ENCODE measurements at places on chromosomes 11 and 22.
A peak's percentile ranks its signal among the peaks of the same experiment; 100 is the strongest.

DNA sequence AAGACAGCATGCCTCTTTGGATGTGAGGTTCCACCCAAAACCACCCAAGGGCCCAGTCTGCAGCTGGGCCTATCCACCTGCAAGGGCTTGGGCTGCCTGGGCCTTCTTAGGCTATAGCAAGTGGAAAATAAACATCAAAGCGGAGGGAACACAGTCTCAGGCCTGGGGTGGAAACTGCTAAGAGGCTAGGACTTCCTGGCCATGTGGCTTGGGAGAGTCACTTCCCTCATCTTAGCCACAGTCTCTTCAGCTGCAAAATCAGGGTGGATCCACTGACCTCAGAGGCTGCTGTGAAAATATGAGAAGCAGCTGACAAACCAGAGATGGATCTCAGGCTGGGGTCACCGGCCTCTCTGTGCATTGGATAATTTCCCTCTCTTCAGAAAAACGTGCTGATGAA is 30.6 kb upstream of the TFIP11 start:
- DNase-seq = peak; percentile 12

DNA sequence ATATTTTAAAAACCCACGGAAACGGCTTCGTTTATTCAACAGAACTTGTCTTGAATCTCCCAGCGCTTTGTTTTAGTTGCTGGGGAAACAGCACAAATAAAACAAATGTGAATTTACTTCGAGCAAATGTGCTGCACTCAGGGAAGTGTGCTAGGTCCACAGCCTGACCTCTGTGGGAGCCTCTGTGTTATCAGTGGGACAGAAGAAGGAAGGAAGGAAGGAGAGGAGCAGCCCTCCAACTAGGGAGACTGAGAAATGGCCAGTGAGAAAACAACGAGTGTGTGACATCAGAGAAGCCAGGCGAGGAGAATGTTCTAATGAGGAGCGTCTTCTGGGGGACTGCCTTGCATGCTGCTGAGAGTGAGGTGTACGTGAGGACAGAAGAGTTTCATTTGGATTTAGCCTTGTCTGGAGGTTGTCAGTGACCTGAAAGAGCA is 42.7 kb downstream of the PPP6R3 start:
- no peak for DNase-seq

DNA sequence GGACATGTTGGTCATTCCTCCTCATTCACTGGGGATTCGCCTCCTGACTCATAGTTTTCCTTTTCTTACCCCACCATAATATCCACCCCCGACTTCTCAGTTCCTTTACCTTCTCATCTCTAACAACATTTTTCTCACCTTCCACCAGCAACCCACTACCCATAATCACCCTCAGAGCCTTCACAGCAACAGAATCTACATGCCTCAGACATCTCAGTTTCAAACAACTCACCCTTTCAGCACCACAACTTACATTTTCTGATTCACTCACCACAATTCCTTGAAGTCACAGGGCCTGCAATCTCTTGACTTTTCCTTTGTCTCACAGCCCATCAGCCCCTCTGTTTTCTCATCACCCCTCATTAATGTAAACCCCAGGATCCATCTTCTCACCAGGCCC is 2.3 kb upstream of the MTNR1B start:
- no peak for DNase-seq

DNA sequence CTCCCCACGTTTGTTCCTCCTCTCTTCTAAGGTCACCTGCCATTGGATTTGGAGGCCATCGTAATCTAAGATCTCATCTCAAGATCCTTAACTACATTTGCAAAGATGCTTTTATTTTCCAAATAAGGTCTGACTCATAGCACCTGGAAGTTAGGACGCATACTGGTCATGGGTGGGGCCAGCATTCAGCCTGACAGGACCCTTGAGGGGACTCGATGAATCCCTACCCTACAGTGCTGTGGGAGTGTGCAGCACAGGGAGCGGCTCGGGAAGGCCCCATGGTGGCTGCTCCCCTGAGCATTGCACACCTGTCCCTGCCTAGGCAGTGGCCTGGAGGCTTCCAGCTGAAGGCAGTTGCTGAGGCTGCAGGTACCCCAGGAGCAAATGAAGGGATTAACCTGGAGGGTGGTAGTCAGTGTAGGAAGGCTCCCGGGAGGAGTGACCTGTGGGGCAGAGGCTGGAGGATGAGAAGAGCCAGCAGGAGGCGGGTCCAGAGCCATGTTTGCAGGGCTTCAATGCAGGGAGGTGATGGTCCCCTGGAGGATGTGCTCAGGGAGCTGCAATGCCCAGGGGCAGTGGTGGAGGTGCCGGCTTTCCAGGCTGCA is 362.2 kb downstream of the CTTN start:
- DNase-seq = no peak

- DNase-seq = no peak
These were observed 12.9 kb downstream of the USP28 start for GRCh38 chr11:113862435-113862834.

DNA sequence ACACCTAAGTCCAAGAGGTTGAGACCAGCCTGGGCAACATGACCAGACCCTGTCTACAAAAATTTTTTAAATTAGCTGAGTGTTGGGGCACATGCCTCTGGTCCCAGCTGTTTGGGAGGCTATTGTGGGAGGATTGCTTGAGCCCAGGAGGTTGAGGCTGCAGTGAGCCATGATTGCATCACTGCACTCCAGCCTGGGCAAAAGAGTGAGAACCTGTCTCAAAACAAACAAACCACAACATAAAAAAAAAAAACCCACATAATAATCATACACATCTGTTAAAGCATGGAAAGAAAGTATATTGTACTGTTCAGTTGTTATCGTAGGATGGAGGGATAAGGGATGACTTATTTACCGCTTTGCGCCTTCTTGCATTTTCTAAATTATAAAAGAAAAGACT is 35.9 kb upstream of the GRK2 start:
- DNase-seq = no peak

GRCh38 chr11:10659339-10660216 is 34.0 kb downstream of the IRAG1 start:
- DNase-seq = no peak

GRCh38 chr11:130024361-130024760 is 21.7 kb upstream of the PRDM10 start:
- DNase-seq = no peak

DNA sequence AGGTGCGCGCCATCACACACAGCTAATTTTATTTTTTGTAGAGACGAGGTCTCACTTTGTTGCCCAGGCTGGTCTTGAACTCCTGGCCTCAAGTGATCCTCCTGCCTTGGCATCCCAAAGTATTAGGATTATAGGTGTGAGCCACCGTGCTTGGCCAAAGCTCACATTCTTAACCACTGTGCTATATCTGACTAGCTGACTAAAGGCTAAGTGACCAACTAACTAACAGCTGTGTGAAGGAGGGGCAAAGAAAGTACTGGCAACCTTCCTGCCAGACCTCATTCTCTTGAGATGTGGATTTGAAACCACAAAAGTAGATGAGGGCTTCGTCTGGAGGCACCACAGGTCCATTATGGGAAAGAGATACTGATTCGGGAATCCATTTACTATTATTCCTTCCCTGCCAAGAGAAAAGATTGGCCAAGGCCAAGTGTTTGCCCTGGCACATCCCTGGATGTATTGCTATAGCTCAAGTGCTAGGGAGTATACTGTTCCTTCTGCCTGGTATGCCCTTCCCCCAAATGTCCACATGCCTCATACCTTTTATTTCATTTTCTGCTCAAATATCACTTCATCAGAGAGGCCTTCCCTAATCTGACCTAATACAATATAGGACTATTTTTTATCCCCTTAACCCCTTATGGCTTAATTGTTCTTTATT is 52.7 kb upstream of the RRM1 start:
- no peak for DNase-seq

DNA sequence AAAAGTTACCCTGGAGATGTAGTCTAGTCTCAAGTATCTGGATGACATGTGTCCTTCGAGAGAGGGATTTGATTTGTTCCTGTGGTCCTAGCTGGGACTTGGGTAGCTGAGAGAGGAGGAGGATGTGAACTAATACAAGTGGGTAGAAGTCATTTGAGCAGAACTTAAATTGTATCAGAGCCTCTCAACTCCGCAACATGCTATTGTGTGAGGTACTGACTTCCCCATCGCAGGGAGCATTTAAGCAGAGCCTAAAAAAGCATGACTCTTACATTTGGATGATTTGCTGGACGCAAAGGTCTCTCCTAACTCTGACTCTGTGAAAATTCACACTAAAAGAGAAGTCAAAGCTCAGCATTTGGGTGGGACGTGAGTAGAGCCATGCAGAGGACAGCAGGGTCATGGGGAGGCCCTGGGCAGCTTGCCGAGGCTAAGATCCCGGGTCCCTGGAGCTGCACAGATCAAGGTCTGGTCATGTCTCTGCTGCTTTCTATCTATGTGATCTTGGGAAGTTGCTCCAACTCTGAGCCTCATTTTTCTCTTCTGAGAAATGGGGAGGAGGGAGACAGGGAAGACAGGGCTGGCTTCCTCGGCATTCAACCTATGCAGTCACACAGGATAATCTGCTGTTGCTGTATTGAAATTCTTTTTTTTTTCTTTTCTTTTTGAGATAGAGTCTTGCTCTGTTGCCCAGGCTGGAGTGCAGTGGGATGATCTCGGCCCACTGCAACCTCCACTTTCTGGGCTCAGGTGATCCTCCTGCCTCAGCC is 44.9 kb downstream of the CD82 start:
- no peak for DNase-seq

GRCh38 chr11:62546929-62547625 is 471 bp upstream of the AHNAK start:
- DNase-seq = no peak

DNA sequence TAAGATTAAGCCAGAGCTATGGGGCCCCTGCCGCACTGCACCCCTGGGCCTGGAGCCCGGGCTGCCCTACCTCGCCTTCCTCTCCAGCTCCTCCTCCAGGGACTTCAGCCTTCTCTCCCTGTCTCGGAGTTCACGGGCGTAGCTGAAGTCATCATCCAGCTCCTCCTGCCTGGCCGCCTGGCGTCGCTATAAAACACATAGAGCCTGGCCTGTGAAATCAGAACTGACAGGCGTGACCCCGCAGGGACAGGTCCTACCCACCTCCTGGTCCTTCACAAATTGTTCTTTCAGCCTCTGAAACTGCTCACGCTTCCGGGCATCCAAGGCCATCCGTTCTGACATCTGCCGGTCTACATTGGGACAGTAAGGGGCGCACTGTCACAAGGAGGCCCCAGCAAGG is 20.8 kb downstream of the TUBGCP6 start:
- no peak for DNase-seq

DNA sequence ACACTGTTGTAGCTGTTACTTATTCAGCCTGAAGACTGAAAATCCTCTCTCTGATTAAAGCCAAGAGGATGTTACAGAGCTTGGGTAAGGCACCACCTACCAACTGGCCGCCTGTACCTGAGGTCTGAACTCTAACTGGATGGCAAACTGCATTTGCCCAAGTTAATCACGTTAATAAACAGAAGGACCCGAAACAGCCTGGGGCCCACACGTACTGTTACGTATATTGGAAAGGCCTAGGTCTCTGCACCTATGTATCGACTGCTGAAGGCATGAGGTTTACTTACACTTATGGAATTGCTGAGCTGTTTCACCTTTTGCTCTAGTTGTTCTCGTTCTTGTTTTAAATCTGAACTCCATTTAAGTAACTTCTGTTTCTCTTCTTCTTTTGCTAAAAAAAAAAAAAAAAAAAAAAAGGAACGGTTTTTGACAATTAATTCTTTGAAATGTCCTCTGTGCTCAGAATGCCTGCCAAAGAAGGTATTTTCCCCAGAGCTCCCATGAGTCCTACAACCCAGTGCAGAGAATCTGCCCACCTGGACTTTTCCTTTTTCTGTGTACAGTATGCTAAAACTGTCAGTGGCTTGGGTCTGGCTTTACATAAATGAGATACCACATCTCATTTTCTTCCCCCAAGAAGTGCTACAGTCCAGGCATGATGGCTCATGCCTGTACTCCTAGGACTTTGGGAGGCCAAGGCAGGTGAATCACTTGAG is 13.1 kb downstream of the LARGE2 start:
- DNase-seq = no peak

DNA sequence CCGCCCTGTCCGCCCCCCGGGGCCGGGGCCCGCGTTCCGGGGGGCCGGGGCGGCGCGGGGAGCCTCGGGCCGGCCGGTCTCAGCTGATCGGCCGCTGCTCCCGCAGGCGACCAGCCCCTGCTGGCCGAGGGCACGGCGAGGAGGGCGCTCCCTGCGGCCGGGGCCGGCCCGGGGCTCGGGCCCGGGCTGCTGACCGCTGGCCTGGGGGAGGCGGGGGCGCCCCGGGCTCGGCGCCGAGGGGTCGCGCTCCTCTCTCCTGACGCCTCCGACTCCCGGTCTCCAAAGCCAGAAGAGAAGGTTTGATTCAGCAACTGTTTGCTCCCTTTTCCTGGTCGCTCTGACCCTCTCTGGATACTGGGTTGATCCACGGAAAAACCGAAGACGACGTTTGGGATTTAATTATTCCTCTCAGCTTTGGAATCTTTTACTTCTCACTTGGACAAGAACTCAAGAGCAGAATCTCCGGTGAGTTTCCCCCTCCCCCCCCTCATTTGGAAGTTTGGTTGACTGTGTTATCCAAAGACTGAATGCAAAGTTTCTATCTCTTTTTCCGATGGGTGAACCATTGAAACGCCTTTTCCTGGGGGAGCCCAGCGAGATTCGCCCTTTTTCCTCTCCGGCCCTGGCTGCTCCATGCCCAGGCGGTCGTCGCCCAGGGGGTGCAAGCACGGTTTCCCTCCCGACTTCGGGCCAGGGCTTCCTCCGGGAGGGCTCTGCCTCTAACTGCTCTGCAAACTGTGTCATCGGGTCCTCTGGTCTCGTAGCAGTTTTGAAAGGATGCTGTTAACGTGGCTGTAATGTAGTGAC is 725 bp downstream of the KDM2A start:
- DNase-seq = no peak

DNA sequence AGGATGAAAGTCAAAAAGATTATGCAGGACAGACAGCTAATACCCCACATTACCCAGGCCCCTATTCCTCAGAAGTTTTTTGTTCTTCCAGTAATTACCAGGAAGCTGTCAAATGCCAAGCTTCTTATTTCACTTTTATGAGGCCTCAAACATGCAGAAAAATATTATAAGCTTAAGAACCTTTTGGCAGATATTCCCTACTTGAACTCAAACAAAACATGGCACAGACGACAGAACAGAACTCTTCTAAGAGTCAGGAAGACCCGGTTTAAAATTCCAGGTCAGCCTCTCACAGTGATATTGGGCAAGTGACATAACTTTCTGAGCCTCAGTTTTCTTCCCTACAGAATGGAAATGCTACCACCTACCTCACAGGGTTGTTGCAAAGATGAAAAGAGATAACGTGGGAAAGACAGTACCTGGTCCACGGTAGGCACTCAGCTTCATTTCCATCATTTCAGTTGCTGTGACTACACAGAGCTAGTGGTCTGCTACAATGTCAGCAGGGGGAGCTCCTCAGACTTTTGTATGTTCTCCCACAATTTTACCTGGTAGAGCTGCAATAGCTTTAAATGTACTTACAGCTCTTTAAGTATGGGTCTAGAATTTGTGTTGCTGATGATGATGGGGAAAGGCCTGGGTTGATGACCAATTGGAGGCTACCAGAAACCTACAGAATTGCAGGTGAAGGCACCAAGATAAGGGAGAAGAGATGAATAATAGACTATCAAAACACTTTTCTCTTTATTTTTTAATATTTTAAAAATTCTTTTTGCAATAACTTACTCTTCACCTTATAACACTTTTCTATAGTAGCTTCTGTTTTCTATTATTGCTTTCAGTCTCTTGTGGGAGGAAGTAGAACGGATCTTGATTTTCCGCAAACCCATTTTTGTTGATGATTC is 98.3 kb upstream of the CHRM4 start:
- peak; percentile 43 for DNase-seq

- no peak for DNase-seq
These were observed 1.0 kb downstream of the PGGHG start for GRCh38 chr11:289712-290620.

GRCh38 chr11:86068138-86068871 is 579 bp downstream of the PICALM start:
- DNase-seq = peak; percentile 46
